DMS79 (cell line): ENCODE measurements at places on chromosomes 16 and 17.

DNA sequence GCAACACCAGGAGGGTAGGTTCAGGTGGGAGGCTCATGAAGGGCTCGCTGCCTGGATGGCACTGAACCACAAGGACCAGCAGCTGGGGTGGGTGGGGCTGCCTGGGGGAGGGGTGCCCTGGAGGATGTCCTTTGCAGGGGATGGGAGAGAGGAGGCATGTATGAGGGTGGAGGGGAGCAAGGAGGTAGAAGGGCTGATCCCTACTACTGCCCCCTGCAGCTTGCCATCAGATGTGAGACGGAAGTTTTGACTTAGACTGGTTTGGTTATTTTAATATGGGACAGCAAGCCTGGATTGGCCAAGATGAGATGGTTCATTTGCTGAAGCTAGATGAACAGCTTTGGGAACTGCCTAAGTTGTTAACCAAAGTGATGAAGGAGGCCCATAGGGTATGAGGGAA, 115.9 kb downstream of the SEC14L1 start:
- DNase-seq: peak; percentile 83

DNA sequence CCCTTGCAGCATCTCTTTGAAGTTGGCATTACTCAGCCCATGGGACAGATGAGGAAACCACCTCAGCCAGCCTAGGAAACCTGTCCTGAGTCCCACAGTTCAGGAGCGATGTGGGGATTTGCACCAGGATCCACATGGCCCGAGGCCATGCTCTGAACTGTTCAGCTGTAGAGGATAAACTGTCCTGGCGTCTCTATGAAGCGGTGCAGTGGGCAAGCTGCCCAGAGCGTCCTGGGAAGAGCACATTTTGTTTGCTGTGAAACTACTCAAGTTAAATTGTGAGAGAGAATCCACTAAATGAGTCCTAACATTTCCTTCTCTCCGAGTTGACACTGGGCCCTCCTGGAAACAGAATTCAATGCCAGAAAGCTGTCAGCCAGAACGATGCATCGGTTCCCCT, 276.6 kb upstream of the TNRC6C start:
- DNase-seq: peak; percentile 52

DNA sequence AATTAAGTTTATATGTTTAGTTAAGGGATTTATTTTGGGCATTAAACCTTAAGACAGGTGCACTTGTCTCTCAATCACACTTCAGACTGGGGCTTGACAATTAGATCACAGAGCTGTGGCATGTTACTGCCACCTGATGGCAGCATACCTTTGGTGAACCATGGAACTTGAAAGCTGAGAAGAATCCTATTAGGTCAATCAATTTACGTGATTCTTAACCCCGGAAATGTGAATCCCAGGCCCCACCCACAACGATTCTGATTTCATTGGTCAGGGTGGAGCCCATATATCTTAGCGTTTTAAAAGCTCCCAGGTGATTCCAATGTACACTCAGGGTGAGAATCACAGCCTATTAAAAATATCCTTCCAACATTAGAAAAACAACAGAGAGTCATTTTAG, 91.0 kb downstream of the GSG1L start:
- peak; percentile 1 for DNase-seq

DNA sequence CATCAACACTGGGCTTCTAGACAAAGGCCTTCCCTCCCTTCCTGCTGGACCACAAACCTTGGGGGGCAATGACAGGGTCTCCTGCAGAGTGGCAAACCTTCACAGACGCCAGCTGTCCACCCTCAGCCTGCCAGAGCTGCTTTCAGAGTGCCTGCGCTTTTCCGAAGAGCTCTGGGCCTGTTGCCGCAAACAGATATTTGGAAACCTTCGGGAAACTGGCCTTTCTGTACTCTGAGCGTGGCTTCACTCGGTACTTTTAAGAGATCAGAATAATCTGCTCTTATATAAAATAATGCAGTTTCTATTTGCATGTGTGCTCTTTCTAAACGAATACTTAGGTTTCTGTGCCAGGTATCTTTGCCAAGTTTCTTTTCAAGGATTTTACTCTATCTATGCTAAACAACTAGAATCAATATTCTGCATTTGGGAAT, 152.1 kb upstream of the CHMP6 start:
- no peak for DNase-seq

- DNase-seq: no peak
Observed at GRCh38 chr17:63358111-63358839, 87.8 kb downstream of the CYB561 start.
